ENCODE measurements at places on chromosomes 2 and 18.

GRCh38 chr2:199602271-199602895 is 144.6 kb upstream of the SATB2 start:
- ATAC-seq = peak; percentile 68

DNA sequence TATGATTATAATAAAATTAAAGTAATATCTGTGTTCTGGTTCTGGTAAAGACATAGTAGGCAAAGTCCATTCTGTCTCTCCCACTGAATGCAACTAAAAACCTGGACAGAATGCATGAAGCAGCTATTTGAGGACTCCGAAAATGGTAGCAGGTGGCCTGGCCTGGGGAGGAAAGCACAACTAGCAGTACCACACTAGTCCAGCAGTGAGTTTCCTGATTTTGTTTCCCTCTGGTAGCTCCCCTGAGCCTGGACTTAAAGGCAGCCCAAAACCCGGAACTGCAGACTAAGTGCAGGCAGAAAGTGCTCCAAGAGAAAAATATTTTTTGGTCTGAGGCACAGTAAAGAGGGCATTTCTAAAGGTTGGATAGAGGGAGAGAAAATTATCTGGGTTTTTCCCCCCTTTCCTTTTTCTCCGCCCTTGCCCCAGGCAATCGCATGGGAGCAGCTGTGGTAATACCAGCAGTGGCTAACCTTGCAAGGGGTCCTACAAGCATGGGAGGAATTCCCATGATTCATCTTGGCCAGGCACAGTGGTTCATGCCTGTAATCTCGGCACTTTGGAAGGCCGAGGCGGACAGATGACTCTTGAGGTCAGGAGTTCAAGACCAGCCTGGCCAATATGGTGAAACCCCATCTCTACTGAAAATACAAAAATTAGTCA is 32.3 kb downstream of the ASXL2 start:
- ATAC-seq = no peak

GRCh38 chr2:216082805-216083204 is 1.1 kb downstream of the TMEM169 start:
- ATAC-seq = peak; percentile 24

GRCh38 chr2:199659207-199659606 is 191.8 kb downstream of the FTCDNL1 start:
- ATAC-seq = peak; percentile 74

DNA sequence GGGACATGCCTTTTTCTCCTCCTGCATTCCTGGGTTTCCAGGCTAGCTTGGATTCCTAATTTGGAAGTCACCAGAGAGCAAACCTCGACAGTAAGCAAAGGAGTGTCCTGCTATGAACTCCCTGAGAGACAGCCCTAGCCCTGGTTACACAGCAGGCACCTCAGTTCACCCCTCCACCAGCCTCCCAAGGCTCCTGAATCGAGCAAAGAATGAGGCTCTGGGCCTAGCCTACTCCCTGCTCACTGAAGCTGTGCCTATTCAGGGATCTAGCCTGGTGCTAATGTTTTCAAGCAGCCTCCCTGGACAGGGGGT is 66.7 kb upstream of the RMDN2 start:
- peak; percentile 70 for ATAC-seq

DNA sequence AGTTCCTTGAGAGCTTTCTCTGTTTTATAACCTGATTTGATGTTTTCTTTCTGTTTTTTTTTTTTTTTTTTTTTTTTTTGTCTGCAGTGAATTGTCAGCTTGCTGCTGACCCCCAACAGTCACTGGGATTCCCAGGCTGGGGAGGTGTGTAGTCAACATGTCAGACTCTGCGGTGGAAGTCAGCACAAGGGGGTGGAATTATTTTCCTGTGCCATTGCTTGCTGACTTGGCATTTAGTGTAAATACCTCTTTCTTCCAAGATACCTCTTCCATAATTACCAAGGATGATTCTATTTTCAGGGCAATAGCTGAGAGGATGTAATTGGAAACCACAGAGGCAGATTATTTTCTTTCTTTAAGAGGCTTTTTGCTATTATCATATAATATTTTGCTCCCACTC is 266.3 kb downstream of the CCDC85A start:
- ATAC-seq = no peak

- no peak for ATAC-seq
Measured at GRCh38 chr2:41033127-41033526, 581.2 kb upstream of the SLC8A1 start.

GRCh38 chr2:170213651-170214050 is 35.7 kb downstream of the MYO3B start:
- no peak for ATAC-seq

DNA sequence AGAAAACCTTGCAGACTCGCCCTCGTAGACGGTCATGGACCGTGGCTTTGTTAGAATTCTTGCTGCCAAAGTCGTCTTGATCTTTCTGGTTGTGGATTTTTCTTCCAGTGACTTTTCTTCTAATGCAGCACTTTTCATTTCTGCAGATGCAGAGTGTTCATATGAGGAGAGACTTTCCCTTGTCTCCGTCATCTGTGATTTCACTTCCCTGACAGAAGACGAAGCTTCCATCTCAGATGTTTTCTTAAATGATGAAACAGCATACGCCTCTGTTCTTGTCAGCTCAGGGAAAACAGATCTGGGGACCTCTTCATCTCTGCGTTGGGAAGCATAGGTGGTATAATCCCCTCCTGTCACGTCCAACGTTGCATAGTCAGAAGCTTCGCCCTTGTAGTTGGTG is 50.9 kb downstream of the PLEKHA3 start:
- no peak for ATAC-seq

DNA sequence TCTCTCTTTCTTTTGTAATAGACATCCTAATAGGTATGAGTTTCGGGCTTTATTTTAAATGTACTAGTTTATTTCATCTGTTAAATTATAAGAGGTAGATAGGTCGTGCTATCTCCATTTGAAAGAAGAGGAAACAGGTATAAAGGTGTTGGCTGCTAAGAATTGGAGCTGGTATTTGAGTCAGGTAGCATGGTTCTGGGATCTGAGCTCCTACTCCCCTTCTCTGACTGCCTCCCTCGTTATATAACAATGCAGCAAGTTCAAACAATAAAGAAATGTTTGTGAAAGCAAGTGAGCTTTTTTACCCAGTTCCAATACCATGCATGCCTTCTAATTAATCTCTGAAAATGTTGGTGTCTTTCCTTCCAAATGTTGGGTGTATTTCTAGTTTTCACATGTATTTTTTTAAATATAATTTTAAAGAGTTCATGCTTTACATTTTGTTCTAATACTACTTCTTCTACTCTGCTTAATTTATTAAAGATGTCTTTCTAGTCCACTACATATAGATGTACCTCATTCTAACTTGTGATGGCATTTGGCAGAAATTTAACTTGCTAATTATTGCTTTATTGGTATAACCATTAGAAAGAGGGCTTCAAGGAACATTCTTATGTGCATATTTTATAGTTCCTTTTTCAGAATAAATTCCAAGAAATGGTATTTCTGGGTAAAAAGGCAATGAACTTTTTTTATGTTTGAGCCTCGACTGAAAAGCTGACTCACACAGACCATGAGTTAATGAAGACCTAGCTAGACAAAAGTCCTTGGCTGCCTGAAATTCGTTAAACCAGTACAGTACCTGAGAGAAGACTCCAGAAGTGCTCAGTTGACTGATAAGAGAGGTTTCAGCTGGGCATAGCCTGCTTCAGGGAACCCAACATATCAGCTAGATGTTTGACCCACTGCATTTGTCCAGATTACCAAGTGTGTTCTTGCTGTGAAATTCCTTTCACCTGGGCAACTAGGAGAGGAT is 133.5 kb downstream of the CERS6 start:
- ATAC-seq = no peak

GRCh38 chr2:6589150-6589549 is 276.6 kb downstream of the CMPK2 start:
- ATAC-seq = no peak

DNA sequence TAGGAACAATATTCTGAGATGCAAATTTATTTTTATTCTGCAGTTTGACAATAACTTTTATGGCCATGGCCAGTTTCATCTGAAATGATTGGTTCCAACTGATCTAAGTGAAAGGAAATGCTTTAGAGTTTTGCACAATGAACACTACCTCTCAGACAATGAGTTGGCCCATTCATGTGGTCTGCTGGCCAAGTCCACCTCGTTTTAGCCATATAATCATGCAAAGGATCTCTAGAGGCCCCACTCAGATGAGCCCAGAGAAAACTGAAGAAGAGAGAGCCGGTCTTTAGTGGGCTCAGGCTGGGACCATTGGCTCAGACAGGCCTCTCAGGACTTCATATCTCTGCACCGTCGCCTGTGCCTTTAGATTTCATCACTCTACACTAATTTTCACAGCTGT is 254.7 kb downstream of the MREG start:
- ATAC-seq = no peak

- ATAC-seq = no peak
Measured at GRCh38 chr18:74498712-74499627, 2.8 kb downstream of the CNDP2 start.

GRCh38 chr2:56685205-56685604 is 501.4 kb downstream of the CCDC85A start:
- ATAC-seq = no peak

GRCh38 chr2:66334237-66335029 is 100.5 kb upstream of the MEIS1 start:
- ATAC-seq = no peak

DNA sequence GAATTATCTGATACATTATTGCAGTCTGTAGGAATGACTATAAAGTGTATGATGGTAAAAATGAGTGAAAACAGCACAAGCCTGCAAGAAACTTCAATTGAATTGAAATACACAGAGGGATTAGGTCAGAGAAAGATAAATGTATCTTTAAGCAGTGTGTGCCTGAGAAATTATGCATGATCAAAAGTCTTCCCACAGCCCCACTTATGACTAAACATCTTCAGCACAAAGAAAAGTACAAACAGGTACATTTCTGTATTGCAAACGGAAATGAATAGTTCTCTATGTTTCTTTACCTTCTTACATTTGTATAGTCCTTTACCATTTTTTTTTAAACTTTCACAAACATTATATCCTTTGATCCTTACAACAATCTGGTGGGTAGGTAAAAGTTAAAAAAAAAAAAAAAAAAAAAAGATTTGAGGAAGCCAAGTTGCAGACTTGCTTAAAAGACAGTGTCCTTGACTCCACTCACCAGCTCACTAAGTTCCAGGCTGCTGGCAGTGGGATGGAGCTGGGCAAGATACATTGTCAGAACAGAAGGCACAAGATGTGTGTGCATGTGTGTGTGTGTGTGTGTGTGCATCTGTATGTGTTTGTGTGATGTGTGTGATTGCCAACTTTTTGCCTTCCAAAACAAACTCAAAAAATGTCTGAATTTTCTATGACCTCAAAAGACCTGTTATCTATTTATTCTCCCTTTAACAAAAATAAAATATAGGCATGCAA is 423.7 kb upstream of the ACVR2A start:
- no peak for ATAC-seq

DNA sequence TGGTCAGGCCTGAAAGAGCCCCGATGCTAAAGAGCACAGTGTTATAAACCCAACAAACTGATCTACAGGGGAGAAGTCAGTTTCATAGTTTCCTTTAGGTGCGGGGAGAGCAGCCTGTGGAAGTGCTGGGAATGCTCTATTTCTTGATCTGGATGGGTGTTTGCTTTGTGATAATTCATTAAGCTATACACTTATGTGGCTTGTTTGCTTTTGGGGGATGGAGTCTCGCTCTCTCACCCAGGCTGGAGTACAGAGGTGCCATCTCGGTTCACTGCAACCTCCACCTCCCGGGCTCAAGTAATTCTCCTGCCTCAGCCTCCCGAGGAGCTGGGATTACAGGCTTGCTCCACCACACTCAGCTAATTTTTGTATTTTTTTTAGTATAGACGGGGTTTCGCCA is 30.1 kb upstream of the CEP68 start:
- ATAC-seq = no peak

- no peak for ATAC-seq
Measured at GRCh38 chr18:43917520-43917919, 640.2 kb upstream of the SYT4 start.

DNA sequence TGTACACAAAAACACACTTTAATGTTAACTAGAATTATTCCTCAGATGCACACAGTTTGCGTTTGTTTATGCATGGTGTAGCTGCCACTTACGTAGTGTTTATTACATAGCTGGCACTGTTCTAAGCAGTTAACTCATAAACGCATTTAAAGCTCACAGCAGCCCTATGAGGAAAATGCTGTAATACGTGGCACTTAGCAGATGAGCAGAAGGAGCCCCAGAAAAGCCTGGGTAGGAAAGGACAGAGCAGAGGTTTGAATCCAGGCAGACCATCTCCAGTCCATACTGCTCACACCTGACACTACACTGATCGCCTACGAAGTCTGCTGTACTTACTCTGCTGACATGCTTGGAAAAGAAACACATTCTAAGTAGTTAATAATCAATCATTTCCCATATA is 66.6 kb downstream of the BCL2 start:
- ATAC-seq = peak; percentile 36

- ATAC-seq = no peak
Measured at GRCh38 chr2:169761970-169762292, 28.3 kb downstream of the KLHL23 start.

DNA sequence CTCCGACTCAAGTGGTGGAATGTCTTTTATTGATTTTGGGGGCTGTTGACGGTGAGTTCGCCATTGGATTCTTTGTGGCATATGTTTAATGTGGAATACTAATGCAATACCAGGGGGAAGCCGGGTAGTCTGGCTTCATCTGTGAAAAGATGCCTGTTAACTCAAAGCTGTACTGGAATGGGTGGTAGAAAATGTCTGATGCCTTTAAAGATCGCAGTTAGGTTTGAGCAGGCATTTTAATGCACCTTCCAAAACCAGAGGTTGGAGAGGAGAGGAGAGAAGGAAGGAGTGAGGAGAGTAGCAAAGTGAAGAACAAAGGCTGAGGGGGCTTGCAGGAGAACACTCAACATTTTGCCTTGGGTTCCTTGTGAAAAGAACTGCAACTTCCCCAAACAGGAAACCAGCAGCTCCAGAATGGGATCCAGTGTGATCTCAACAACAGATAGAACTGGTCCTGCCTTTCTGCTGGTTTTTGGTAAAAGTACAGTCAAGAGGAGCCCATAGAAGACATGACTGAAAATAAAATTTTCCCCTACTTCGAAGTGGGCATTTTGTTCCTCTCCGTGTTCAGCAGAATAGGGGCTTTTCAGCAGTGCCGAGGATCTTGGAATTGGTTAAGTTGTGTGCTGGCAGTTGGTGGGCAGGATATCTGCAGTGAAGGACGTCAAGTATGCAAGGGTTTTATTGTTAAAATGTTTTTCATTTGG is 1.5 kb downstream of the ZNF532 start:
- ATAC-seq = no peak

DNA sequence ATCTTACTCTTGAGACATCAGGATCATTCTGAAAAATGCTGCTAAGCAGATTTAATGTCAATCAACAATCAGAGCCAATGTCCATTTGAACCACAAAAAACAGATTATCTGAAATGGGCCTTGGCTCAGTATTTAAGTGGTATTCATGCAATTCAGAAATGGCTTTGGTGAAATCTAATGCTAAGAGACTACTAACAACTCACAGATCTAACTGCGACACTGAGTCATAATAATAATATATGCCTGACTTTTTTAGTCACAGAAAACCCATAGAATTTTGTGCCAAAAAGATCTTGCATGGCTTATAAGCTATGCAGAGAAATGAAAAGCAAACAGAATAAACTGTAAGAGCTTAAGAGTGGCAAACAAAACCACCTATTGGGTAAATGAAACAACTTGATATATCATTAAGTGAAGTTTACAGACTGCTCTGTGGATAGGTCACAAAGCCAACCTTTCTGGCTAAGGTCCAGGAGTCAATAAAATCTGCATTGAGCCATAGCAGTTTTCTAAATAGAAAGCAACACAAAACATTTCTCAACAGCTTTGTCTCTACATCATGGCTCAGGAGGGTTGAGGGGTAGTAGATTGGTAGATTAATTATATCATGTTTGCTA is 234.3 kb downstream of the LRATD1 start:
- ATAC-seq = no peak
